ENCODE measurements at places on chromosomes 6 and 20.

DNA sequence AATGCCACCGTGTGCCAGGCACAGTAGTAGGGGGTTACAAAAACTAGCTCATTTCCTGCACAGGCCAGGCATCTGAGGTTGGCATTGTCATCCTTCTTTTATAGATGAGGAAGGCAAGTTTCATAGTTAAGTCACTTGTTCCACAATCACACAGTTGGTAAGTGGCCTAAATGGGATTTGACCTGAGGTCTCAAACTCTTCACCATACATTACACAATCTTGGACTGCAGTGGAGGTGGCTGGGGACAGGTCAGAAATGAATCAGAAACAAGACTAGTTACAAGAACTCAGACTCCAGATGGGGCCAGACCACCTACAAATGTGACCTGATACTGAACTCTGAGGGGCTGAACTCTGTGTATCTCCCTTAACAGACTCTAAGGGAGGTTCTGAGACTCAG is 49.4 kb downstream of the TRMT6 start:
- DNase-seq: no peak

DNA sequence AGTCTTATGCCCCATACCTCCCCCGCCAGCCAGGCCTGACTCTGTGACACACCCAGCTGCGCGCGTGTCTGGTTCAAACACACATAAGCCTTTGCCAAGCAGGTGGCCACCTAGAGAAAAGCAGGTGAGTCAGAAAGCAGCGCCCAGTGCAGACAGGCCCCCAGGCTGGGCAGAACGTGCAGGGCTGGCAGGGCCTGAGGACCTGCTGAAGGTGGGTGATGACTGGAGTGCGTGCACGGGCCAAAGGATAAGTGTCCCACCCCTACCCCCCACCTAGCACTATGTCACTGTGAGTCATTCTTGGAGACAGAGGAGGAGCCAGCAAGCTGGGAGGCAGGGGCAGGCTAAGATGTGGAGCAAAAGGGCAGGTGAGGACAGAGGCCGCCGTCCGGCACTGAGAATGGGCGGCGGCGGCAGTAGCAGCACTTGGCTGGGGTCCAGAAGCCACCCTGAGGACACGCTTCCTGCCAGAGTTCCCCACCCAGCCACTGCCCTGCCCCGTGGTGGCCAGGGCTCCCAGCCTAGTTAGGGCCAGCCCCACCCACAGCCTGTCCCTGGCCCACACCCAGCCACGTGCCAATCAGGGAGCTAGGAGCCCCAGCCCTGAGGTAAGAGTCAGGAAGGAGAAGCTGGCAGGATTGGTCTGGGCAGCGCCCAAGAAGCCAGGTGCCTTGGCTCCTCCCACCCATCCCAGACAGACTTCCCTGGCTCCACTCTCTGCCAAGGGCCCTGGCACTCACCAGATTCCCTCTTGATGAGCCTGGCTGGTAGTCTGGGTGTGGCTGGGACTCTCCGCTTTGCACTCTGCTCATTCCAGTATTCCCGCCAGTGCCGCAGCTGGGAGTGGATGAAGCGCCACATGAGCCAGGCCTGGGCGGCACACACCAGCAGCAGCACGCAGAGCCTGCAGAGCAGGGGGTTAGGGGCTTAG is 72.7 kb downstream of the TRAM2 start:
- no peak for DNase-seq

DNA sequence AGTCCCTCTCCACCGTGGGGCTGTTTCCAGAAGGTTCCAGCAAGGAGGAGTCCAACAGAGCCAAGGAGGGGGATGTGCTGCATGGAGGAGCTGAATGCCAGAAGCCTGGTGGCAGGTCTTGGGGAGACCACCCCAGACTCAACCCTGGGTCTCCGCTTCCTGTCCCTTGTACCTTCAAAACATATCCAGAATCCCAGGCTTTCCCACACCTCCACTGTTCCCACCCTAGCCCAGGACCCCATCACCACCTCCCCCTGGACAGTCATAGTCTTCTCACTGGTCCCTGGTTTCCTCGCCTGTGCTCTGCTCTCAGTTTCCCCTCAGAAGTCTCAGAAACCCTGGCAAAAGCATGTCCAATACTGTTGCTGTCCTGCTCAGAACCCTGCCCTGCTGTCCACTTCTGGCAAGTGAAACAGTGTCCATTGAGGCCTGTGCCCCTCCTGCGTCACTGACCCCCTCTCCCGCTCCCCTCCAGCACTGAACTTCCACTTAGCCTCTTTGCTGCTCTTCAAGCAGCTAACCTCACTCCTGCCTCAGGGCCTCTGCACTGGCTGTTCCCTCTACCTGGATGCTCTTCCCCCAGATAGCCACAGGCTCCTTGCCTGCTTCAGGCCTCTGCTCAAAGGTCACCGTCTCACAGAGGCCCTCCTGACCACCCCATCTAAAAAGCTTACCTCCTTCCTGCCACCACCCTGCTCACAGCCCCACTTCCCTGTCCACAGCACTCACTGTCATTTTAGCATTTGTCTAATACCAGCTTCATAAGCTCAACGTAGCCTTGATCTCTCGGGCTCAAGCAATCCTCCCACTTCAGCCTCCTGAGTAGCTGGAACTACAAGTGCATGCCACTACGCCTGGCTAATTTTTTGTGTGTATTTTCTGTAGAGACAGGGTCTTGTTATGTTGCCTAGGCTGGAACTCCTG is 169.2 kb downstream of the GRM4 start:
- DNase-seq: no peak

DNA sequence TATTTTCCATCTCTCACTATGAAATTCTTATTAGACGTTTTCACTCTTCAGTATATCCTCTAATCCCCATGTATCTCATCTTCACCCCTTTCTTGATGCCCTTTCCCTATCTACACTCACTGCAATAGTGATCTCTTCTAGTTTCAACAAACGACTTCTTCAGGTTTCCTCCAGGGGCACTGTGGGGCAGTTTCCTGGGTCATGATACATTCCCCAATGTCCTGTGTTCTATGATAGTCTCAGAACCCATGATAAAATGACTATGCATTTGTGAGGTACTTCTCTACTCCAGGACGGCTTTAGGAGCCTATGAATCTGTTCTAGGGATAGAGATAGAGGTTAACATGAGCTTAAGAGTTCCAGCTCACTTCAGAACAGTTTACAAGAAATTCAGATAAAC is 183.3 kb downstream of the FOXC1 start:
- DNase-seq: no peak
